ENCODE measurements at places on chromosomes 7 and 10.
A peak's percentile ranks its signal among the peaks of the same experiment; 100 is the strongest.

- DNase-seq, result no peak
Measured at GRCh38 chr10:77565590-77566023, 72.0 kb downstream of the KCNMA1 start.

DNA sequence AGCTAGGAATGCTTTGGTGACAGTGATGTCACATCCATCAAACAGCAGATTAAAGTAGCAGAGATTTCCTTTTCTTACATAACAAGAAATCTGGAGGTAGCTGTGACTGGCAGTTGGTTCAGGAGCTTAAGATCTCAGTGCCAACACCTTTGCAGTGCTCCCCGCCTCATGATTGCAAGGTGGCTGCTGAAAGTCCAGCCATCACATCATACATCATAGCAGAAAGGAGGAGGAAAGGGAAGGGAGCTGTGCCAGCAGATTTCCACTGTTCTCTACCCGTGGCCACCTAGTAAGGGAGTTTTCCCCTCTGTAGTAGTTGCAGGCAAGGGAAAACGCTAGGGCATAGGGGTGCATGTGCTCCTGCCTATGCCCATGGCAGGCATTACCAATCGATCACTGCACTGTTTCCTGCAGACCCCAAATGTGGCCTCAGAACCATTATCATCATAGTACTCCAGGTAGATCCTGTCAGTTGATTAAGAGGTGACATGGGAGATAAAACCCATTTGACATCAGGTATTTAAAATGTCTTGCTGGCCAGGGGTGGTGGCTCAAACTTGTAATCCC is 57.9 kb upstream of the GTF2IRD1 start:
- DNase-seq, result no peak

- no peak for DNase-seq
Measured at GRCh38 chr10:5492929-5493576, 6.3 kb downstream of the CALML5 start.

DNA sequence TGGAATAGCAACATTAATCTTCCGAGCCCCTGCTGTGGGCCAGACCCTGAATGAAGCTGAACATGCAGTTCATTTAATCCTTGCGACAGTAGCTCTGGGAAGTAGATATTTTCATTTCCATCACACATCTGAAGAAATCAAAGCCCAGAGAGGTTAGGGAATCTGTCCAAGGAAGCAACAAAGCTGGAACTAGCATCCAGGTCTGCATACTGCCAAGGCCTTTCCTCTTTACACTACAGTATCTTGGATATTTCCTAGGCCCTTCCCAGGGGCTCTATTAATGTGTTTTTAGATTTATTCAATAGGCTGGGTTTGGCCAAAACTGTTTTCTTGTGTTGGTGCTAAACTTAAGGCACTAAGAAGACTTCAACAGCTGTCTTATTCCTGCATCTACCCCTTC is 48.1 kb downstream of the FAM13C start:
- no peak for DNase-seq

- DNase-seq, result no peak
Measured at GRCh38 chr7:87735360-87735759, 107.2 kb downstream of the RUNDC3B start.

GRCh38 chr10:133388973-133389818 is 4.8 kb upstream of the MTG1 start:
- peak; percentile 38 for DNase-seq

DNA sequence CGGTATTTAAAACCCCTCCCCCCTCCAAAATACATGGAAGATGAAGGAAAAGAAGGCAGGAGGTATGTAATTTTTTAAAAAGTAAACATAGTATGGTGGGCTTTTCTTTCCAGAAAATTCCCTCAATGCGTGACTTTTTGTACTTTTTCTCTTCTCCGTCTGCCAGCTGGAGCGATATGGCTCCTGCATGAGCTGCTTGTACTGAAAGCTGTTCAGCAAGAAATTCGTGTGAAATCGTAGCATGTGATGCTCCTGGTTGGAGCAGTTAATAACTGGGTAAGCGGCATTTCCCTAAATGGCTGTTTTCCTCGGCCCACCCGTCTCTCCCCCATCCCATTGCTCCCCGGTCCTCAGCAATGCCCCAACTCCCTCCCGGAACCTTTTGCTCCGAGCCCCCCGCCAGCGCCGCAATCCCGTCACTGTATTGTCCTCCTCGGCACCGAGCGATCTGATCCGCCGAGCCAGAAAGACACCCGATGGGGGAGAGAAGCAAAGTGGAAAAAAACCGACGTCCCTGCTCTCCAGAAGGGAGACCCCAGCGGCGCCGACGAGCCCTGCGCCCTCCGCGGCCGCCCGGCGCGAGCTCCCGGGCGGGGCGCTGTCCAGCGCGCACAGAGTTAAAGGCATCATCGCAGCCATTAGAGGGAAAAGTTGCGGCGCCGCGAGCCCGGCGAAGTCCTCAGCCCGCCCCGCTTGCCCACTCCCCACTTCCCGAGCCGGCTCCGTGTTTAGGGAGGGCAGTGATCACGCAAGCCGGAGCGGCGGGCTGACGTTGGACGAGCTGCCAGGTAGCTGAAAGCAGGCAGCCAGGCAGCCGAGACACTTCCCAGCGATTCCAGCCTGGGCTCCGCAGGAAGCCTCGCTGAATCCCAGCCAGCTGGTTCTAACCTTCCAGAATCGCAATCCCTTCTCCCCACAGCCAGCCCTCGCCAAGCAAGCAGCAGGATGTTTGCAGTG is at the start of gene VSTM2A:
TSS of gene VSTM2A (plus strand) at position 707 of the 957 bp plus-strand sequence. CDS start 356 bp downstream, outside the sequence.
- no peak for DNase-seq

- no peak for DNase-seq
Measured at GRCh38 chr7:12584930-12585329, 14.4 kb downstream of the SCIN start.

GRCh38 chr10:63273577-63273976 is 140.4 kb downstream of the NRBF2 start:
- DNase-seq, result no peak

DNA sequence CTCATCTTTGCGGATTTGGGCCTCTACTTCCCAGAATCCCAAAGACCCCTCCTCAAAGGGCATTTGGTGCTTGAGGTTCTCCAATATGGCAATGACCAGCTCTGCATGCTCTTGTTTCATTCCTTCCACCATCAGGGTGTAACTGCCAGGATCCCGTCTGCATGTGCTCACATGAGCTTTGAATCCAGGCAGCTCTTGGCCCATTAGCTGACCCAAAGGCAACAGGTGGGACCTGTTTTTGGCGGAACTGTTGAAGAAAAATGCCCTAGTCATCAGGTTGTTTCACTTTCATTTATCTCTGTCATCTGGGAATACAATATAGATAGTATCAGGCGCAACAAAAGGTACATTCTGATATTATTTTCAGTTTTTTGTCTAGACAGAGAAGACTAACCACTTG is 159.1 kb upstream of the TCF7L2 start:
- DNase-seq, result no peak

- peak; percentile 47 for DNase-seq
Measured at GRCh38 chr10:34696423-34696822, 118.7 kb downstream of the PARD3 start.

DNA sequence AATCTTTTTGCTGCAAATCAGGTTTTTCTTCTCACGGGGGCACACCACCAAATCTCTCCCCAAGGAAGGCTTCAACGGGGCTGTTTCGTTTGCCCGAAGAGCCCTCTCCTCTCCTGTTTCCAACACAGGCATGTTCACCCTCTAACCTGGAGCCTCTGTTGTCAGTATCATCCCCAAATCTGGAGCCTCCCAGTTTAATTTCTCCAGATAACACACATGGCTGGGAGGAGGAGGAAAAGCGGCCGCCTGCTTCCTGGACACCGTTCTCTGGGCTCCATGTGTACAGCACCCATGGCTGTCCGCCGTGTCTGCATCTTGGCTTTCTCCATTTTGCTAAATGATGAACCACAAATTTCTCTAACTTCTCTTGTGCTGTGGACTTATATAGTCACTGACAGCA is 214.5 kb downstream of the DIP2C start:
- DNase-seq, result no peak

DNA sequence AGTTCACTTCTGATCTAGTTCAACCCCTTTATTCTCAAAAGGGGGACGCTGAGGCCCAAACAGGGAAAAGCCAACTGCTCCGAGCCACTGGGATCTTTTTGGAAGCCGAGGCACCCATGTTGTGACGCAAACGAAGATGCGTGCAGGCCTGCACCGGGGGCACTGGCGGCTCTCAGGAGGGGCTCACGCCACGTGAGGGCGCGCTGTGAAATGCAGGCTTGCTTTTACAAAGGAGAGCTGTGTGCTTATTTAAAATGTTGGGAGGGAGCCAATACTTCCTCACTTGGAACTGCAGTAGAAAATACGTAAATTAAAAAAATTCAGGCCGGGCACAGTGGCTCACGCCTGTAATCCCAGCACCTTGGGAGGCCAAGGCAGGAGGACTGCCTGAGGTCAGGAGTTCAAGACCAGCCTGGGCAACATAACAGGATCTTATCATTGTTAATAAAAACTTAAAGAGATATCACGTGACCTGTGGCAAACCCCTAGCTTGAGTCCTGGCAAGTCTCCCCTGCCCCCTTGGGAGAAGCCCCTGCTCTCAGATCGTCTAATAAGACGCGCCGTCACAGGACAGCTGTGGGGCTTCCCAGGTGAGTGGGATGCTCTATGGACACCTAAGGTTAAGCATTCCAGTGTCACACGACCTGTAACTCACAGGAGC is 16.3 kb downstream of the BRI3 start:
- DNase-seq, result no peak

- no peak for DNase-seq
Measured at GRCh38 chr7:142685877-142686508, 63.3 kb upstream of the PRSS1 start.

- DNase-seq, result no peak
Measured at GRCh38 chr10:30557884-30558283, 71.7 kb downstream of the LYZL2 start.

DNA sequence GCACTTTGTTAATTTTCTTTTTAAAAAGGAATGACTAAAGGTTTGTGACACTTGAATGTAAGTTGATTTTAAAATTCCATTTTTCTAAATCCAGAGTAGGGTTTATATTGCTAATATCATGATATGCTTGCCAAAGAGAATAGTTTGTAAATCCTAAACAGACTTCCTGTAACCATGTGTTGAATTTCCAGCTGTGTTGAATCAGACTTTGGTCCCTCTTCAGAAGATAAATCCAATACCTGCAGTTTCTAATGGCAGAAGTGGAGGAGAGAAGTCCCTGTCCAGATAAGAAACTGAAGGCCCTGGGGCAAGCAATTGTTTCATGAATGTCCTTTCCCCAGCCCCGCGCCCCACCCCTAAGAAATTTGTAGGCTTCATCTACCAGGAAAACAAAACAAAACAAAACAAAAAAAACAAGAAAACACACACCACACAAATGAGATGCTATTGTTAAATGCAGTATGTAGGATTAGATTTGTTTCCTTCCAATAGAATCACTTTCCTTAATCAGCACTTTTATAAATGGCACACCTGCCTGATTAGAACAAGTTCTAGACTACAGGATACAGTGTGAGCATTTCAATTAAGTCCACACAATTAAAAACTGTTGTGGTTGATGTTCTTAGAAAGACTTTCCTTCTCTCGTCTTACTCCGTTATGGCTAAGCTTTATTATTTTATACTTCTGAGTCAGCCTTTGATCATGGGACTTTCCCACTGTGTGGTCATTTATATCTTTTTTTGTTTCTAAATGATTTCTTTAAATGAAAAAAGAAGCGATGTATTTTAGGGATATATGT is 122.8 kb downstream of the KAT6B start:
- peak; percentile 28 for DNase-seq

GRCh38 chr7:78399033-78399769 is 600.6 kb downstream of the PHTF2 start:
- DNase-seq, result no peak

GRCh38 chr10:6794441-6794840 is 214.4 kb upstream of the PRKCQ start:
- DNase-seq, result no peak

All from SJSA1 (cell line).